ENCODE measurements at places on chromosomes 13 and 19.
A peak's percentile ranks its signal among the peaks of the same experiment; 100 is the strongest.

DNA sequence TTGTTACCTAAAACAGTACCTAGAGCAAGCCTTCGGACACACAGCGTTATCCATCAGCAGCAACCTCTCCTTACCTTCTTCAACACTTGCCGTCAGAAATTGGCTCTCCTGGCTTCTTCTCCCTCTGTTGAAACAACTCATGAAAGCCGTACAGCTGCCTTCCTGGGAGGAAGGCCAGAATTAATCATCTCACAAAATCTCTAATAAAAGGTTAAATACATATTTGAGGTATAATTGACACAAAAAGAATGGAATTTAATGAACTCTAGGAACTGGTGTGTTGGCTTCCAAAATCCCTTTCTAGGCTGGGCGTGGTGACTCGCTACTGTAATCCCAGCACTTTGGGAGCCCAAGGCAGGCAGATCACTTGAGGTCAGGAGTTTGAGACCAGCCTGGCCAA, 37.3 kb upstream of the GTF2F2 start:
- no peak for DNase-seq

DNA sequence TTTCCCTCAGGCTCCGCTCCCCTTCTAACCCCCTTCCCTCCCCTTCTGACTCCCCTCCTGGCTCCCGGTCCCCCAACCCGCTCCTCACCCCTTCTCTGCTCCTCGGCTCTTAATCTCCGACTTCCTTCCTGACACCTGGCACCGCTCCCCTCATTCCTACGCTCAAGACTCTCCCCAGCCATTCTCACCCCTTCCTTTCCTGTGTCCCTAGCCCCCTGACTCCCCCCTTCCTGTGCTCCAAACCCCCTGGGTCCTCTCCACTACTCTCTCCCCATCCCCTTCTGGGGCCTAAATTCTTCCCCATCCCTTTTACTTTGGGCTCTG, 658 bp downstream of the CLPP start:
- DNase-seq, result no peak

- no peak for DNase-seq
Measured at GRCh38 chr19:47433121-47433520, 13.8 kb upstream of the MEIS3 start.

- peak; percentile 77 for DNase-seq
Measured at GRCh38 chr19:1025960-1026782, at the start of gene CNN2. TSS of gene CNN2 (plus strand) at chr19:1026608. CDS start at chr19:1026662, 54 bp downstream.

GRCh38 chr13:109204657-109205056, 575.2 kb downstream of the MYO16 start:
- DNase-seq, result no peak

DNA sequence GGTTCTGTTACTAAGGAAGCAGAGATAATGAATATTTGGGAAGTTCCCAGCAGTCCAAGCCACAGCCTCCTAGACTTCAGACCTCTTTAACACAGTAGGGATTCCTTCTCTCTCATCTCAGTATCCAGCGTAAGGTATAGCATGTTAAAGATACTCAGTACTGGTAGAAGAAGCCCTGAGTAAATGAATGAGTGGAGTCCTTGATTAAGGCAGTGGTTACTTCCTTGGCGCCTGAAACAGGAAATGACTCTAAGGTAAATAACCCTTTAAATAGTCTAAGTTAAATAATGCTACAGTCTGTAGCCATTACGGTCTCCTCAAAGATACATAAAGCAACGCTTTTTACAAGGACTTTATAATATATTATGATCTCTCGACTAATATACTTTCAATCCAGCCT, 650.8 kb upstream of the MIR17HG start:
- DNase-seq, result no peak

DNA sequence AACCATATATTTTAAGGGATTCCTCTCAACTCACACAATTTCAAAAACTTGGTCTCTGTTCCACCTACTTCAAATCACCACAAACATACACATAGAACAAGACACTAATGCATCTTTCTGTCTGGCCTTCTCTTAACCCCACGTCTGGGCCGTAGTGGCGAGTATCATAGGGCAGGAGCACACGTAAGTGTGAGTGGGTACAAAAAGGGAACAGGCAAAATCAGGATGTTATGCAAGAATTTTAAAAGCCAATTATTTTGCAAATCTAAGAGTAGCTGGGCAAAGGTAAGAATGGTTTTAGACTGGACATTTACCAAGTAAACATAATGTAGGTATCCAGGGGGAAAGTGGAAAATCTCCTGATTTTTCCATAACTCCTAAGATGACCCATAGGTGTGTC, 35.1 kb downstream of the MTMR6 start:
- DNase-seq, result no peak

DNA sequence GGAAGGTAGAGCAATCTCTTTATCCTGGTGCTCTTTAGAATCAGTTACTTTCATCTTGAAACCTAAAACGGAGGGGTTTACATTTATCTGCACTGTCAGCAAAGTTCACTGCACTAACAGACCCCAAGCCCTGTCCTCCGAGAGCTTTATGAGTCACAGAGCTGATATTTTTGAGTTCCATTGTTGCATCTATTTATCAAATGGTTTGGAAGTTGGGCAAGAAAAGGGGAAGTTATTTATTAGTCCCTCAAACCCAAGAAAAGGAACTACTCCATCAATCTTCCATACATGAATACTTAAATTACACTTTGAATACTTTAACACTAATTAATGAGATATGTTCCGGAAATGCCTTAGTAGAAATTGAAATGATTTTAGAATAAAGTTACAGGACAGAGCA, 55.5 kb downstream of the EDNRB start:
- DNase-seq, result no peak

DNA sequence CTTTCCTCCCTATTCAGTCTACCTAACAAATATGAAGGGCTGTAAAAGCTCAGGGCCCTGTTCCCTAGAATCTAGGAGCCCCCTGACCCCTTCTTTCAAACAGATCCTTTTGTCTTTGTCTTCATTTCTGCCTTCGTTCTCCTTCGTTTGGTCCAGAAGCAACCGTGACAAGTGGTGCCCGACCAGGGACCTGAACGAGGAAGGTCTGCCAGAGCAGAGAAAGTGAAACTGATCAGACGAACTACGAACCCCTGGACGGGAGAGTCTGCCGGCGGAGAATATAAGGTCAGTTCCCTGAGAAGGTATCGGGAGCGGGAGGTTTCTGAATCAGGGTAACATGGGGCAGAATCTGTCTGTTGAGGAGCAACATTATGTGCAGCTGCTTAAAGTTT, 751 bp downstream of the ERVK3-1 start:
- DNase-seq, result no peak

DNA sequence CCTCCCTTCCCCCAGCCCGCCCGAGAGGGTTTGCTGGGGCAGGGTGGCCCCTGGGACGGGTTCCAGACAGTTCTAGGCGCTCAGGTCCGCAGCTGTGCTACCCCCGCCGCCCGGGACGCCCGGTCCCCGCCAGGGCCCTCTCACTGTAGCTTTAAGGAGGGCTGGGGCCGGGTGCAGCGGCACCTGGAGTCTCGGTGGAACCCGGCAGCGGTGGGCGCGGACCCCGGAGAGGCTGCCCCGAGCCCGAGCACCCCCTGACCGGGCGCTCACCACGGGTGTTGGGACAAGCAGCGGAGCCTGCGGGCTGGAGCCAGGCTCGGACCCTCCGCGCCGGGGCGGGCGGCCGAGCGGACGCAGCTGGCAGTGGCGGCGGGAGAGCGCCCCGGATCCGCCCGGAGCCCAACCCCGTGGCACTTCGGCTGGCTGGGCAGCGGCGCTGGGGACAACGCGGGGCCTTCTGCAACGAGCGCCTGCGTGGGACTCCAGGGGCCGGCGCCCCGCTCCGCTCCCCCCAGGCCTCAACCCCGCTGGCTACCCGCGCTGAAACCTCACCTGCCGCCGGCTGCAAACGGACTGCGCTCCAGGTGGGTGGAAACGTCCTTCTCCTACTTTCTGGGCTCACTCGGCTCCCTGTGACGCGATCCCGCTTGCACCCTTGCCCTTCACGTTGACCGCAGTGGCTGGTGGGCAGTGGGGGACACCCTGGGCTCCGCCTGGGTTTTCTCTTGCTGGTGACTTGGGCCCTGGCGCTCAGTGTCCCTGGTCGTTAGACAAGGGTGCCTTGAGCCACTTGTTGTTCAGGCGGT, 81.1 kb downstream of the ZNF429 start:
- no peak for DNase-seq

DNA sequence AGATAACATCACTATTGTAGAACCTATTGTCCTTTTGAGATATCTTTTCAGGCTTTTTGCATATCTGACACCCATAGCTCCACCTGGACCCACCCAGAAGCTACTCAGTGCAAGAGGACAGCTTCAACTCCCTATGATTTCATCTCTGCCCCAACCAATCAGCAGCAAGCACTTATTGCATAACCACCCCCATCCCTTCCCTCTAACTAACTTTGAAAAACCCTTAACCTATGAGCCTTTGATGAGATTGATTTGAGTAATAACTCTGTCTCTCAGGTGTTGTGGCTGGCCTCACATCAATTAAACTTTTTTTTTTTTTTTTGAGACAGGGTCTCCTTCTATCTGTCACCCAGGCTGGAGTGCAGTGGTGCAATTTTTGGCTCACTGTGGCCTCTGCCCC, 13.4 kb upstream of the MTRF1 start:
- no peak for DNase-seq

- no peak for DNase-seq
Measured at GRCh38 chr13:109816112-109816807, 29.9 kb upstream of the IRS2 start.

DNA sequence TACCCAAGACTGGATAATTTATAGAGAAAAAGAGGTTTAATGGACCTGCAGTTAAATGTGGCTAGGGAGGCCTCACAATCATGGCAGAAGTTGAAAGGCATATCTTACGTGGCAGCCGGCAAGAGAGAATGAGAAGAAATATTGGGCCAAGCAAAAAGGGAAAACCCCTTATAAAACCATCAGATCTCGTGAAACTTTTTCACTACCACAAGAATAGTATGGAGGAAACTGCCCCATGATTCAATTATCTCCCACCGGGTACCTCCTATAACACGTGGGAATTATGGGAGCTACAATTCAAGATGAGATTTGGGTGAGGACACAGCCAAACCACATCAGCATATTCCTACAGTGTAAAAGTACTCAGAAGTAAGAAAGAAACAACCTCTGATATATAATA, 4.7 kb upstream of the KBTBD7 start:
- DNase-seq, result no peak

DNA sequence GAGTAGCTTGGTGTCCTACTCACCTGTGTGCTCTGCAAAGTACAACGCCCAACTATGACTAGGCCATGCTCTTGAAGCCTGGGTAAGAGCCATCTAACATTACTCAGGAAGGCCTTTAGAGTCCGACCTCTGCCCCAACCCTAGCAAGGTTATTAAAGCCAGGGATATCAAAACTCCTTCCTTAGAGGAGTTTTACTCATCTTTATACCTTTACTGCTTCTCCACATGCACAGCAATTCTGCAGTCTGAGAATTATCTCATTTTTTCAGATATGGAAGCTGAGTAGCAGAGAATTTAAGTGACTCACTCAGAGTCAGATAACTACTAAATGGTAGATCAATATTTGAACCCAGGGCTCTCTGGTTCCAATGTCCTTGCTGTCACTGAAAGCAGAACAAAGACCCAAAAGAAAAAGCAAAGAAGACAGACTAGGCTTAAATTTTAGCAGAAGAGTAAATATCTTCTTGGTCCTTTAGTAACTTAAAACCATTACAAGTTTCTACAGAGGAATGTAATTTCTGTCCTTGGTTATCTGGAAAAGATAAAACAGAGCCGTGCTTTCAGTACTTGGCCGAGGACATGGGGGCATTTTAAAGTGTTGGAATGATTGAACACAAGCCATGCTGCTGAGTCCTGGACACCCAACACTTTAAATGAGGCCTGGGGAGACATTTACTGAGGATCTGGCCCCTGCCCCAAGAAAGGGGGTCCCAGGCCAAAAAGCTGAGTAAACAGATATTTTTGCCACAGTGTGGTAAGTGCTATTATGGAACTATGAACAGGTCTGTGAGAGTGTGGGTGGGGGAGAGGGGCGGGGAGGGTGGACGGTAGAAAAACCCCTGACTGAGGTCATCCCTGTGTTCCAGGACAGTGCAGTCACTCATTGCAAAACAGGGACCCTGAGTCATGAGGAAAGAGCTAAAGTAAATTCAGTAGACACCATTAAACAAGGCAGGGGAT, 18.4 kb upstream of the KPNA3 start:
- DNase-seq, result no peak

DNA sequence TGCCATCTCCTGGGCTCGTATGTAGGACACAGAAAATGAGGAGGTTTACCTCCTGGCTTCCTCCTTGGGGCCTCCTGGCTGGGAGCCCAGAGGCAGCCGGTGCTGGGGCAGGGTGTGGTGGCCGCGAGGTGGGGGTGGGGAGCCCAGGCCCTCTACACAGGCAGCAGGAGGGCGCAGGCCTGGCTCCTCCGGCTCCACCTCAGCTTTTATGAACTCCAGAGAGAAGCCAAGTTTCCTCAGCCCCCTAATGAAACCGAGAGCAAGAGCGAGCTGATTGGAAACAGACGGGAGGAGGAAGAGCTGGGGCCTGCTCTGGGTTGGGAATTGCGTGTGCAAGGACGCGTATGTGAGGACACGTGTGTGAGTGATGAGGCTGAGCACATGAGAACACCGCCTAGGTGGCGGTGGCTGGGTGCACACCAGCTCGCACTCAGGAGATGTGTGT, 23.1 kb downstream of the LYL1 start:
- DNase-seq, result peak; percentile 64

DNA sequence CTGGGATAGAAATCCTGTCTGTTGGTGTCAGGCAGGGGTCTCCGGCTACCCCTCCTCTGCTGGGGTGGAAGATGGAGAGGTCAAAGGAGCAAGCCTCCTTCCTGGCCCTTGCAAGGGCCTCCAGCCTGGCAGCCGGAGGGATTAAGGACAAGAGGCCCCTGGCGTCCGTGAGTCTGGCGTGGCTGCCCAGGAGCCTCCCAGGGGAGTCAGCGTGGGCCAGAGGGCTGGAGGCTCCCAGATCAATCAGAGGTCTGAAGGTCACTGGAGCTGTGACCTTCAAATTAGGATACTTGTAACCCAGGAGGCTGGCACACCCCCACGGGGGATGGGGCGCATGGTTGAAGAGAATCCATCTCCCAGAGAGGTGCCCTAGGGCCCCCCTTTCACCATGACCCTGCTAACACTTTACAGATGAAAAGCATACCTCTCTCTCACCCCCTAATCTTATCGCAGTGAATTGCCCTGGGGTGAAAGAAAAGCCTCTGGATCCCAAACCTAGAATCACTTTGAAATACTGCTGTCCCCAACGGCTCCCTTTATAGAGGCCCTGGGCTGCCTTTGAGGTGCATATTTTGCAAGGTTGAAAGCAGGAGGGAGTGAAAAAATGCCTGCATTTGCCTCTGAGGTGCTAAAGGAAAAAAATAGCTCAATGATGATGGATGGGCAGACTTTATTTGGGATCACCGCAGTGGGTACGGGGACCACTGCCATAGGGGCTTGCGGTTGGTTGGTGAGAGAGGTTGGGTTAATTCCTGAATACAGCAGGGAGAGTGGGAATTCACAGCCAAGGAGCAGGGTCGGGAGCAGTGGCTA, 44.9 kb upstream of the PEG3 start:
- DNase-seq, result no peak

- DNase-seq, result no peak
Measured at GRCh38 chr13:40600149-40600751, 66.2 kb downstream of the FOXO1 start.

GRCh38 chr19:46495786-46496099, at the start of gene PNMA8B:
TSS of gene PNMA8B (minus strand) at chr19:46495867. CDS start at chr19:46495465, 402 bp downstream.
- DNase-seq, result peak; percentile 95
